Fibroblast of skin of right quadriceps (primary cell): ENCODE measurements at places on chromosomes 7 and 10.

GRCh38 chr7:79998363-79998762 lies 136.3 kb upstream of the GNAI1 start:
- DNase-seq, result peak; percentile 41

DNA sequence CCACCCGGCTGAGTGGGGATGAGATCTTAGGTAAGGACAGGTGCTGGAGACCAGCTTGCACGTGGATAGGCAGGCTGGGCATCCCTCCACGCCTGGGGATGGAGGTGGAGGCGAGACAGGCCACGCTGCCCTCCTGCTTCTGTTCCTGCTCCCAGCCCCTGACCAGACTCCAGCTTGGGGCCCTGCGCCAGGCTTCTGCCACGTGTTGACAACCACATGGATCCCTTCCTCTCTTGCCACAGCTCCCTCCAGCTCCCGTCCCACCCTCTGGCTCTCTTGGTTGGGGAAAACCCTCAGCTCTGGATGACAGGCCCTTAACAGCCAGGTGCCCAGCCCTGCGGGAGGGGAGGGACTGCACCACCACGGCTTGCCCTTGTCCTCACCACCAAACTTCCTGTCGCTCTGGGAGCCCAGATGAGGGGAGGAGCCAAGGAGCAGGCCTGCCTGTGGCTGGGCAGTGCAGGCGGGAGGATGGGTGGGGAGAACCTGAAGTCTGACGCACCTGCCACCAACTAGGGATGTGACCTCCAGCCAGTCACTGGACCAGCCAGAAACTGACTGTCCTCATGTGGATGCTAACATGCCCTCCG lies 36.0 kb downstream of the KCNH2 start:
- no peak for DNase-seq

- no peak for DNase-seq
Observed at GRCh38 chr10:114498413-114499111, 94.3 kb upstream of the AFAP1L2 start.

GRCh38 chr7:135745703-135746312 lies 2.8 kb downstream of the FAM180A start:
- peak; percentile 98 for DNase-seq

- no peak for DNase-seq
Observed at GRCh38 chr7:138662076-138662990, 38.8 kb downstream of the SVOPL start.
